Activated CD4-positive, alpha-beta T cell treated with anti-CD3 and anti-CD28 coated beads, Interleukin-2, amount 50 U/mL, for 48 hours (primary cell): ENCODE measurements at places on chromosomes 2 and 18.
A peak's percentile ranks its signal among the peaks of the same experiment; 100 is the strongest.

DNA sequence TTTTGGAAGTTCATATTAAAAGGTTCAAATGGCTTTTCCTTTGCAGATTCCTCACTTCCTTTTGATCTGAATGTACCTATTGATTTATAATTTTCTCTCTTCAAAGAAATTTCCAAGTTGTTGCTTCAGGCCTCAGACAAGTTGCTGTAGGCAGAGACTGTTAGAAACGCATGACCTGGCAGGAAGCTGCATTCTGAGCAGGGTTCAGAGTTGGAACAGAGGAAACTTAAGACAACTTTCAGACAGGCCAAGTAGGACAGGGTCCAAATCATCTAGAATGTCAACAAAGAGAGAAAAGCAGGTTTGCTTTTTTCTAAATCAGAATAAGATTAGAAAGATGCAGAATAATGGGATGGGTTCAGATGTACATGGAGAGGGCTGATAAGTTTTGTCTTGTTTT is 416.3 kb downstream of the LRP1B start:
- DNase-seq, result no peak

- DNase-seq, result no peak
Observed at GRCh38 chr2:122565364-122565763, 809.9 kb downstream of the TSN start.

DNA sequence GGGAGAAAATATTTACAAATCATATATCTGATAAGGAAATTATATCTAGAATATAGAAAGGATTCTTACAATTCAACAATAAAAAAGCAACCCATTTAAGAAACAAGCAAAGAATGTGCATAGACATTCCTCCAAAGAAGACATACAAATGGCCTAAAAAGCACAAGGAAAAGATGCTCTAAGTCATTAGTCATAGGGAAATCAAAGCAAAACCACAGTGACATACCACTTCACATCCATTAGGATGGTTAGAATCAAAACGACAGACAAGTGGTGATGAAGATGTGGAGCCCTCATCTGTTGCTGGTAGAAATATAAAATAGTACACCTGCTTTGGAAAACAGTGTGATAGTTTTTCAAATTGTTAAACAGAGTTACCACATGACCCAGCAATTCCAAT is 48.2 kb downstream of the MAPRE2 start:
- DNase-seq, result no peak

DNA sequence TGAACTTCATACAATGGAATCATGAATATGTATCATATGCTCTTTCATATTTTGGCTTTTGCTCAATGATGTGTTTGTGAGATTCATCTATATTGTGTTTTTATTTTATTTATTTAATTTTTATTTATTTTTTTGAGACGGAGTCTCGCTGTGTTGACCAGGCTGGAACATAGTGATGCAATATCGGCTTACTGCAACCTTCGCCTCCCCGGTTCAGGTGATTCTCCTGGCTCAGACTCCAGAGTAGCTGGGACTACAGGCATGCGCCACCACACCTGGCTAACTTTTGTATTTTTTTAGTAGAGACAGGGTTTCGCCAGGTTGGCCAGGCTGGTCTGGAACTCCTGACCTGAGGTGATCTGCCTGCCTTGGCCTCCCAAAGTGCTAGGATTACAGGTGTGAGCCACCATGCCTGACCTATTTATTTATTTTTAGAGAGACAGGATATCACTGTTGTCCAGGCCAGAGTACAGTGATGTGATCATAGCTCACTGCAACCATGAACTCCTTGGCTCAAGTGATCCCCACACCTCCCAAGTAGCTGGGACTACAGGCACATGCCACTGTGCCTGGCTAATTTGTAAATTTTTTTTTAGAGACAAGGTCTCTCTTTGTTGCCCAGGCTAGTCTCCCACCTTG is 74.5 kb downstream of the TET3 start:
- no peak for DNase-seq

DNA sequence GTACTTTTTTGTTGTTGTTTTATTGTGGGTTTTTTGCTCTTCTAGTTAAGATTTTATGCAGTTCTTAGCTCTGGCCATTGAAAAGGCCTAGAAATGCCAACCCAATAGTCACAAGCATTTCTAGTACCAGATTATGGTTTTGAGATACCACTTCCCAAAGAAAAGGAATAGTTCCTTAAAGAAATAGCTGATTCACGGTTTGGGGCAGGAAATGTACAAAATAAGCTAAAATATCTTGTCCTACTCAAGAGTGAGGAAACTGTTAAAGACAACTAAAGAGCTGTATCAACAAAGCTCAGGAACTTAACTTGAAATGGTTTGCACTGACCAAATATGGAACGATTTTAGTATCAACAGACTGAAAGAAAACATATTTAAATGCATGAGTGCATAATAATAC is 35.4 kb downstream of the PGAP1 start:
- no peak for DNase-seq

DNA sequence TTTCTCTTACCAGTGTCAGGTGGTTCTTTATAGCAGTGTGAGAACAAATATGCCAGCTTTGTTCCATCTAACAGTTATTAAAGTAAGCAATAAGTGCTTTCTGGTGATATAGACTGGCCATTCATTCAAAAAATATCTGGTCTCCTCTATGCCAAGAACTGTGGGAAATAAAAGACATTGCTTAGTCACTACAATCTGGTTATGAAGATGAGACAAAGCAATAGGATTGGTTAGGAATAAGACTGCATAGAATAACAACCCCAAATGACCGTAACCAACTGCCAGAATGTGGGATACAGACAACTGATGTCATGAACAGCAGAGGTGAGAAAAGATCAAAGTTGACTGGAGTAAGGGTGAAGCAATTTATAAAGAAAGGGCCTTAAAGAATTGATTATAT is 83.8 kb downstream of the MBD2 start:
- DNase-seq, result no peak

- DNase-seq, result no peak
Observed at GRCh38 chr18:6589923-6590322, 139.6 kb upstream of the ARHGAP28 start.

GRCh38 chr2:84884449-84884848 is 3.6 kb upstream of the TRABD2A start:
- DNase-seq, result no peak

GRCh38 chr18:26454192-26454591 is 94.2 kb downstream of the KCTD1 start:
- DNase-seq, result no peak

DNA sequence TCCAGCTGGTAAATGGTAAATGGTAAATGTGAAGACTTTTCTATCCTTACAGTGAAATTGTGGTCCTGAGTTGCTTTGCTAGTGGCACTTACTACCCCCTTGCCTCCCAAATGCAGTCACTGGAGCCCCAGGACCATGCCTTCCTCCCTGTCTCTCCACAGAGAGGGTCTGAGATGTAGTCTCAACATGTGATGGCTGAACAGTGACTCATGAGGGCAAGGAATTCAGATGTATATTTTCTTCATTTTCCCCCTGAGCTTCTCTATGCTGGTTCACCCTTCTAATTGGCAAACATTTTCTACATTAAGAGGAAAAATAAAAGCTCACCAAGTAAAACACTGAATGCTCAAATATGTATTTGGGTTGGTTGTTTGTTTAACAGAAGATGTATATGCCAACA is 232.0 kb downstream of the SH3BP4 start:
- DNase-seq, result no peak

GRCh38 chr2:38106405-38107094 is 30.6 kb upstream of the CYP1B1 start:
- DNase-seq, result no peak

GRCh38 chr18:13379062-13379865 is 160.7 kb downstream of the LDLRAD4 start:
- DNase-seq, result no peak

DNA sequence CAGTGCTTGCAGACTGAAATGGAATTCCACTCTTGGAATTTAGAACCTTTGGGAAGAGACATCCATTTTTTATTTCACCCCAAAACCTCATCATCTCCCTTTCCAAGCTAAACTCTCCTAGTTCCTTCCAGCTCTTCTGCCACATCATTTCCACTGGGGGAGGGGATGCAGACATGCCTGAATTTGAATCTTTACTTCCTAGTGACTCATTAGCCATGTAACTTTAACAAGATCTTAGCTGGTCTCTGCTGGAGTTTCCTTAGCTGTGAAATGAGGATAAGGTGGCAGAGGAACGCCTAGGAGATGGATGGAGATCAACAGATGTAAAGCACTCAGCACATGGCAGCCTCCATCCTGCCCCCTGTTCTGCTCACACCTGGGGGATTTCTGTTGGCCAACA is 266.8 kb downstream of the EN1 start:
- DNase-seq, result no peak

DNA sequence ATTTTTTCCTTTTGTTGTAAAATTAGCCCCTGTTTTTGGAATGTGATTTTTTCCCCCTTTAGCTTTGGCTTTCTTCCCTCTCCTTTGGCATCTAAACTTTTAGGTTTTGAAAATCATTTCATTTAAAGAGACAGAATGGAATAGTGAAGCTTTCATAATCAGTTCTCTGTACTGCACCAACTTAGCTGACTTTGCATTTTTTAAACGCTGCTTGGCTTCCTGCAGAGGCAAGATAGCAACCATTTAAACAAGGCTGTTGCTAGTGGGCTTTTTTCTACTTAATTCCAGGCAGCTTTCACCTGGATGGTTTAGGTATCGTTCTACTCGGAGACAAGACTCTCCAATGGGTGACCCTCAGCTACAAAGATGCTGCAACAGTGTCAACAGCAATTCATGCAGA is 267.9 kb upstream of the PKDCC start:
- no peak for DNase-seq

DNA sequence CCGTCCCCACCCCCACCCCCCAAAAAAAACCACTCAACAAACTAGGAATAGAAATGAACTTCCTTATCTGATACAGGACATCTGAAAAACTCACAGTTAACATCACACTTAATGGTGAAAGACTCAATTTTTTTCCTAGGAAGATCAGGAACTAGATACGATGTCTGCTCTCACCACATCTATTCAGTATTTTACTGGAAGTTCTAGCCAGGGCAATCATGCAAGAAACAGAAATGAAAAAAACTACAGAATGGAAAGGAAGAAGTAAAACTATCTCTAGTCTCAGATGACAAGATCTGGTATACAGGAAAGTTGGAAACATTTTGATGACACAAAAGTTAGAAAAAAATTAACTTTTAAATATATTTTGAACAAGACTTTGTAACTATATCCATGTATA is 114.4 kb upstream of the FZD5 start:
- DNase-seq, result no peak

GRCh38 chr2:69700381-69700780 is 41.6 kb upstream of the ANXA4 start:
- no peak for DNase-seq

DNA sequence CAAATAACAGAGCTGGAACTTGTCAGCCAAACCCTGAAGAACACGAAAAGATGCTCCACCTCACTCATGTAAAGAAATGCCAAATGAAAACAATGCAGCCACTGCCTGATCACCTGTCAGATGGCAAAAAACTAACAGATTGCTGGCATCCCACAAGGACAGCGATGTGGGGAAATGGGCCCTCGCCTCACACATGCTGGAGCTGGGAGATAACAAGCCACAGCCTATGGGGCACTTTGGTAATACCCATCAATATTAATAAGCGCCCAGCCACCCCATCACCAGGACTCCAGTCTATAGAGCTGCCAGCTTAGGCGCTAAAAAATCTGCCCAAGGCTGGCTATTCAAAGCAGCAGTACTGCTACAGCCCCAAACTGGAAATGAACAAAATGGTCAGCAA is 27.0 kb downstream of the TFCP2L1 start:
- no peak for DNase-seq

DNA sequence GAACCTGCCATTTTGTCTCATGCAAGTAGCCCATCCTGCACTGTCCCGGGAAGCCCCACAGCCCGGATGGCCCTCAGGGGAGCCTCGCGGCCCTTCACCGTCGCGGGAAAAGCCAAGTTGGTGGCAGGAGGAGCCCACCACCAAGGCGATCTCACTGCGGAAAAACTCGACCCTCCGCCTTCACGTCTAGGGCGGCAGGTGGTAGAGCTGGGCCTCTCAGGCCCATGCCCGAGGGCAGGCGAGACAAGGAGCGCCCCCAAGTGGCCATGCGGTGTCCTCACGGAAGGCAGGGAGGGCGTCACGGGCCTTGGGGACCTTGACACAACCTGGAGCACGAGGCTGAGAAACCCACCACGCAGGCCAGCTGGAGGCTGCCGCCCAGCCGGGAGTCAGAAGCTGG is 34.8 kb upstream of the SKA1 start:
- DNase-seq, result no peak

- peak; percentile 58 for DNase-seq
Observed at GRCh38 chr2:174750923-174751441, 13.3 kb downstream of the CHRNA1 start.

DNA sequence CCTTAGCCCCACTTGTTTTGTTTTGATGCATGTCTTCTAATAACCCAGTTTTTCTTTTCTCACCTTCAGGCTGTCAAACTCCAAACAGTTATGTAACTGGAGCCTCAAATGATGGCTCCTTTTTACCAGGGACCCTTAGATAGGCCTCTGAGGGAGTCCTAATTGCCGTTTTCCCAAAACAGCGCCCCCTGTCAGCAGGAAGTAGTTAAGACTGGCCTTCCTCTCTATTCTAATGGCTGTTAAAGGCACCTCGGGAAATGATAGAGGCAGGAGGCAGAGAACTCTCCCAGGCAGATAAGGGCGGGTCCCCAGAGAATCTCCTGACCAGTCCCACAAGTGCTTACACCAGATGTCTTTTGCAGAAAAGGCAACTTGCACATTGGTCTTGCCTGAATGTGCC is 123.2 kb downstream of the KCNS3 start:
- DNase-seq, result no peak

- no peak for DNase-seq
Observed at GRCh38 chr2:105403241-105403782, 4.5 kb upstream of the FHL2 start.

GRCh38 chr2:233051241-233052149 is 8.6 kb upstream of the INPP5D start:
- no peak for DNase-seq

GRCh38 chr2:178508646-178509045 is 28.4 kb downstream of the PLEKHA3 start:
- DNase-seq, result no peak

DNA sequence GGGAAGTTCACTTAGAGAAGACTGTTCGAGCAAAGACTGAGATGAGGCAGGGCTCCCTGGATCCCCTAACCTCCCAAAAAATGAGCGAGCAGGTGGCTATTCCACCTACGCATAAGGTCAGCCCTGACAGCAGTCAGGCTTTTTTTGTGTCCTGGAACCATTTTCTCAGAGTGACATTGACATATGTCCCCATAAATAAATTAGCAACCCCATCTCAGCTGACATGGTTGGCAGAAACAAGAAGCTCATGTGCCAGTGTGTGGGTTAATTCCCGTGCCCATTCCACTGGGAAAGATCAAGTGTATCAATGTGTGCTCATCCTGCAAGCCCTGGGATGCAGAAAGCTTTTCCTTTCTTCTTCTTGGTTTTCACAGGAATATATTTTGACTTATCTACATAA is 740.4 kb upstream of the CELF4 start:
- DNase-seq, result no peak

- DNase-seq, result no peak
Observed at GRCh38 chr2:50515638-50516037, 516.3 kb downstream of the NRXN1 start.

DNA sequence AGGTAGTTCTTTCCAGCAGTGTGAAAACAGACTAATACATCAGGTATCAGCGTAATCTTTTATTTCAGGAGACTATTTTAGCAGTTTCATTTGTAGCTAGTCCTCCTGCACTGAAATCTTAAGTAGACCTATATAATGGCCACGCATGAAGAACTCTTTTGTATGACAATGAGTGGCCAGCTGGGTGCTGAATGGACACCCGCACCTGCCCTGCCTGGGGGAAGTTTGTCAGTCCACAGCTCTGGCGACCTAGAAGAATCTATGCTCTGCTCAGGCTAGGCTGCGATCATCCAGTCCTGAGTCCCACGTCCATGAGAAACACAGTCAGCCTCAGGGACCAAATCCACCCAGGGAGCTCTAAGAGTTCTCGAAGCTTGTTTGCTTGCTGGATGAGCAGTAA is 709.2 kb upstream of the ID2 start:
- no peak for DNase-seq
